Uterus (tissue), 4 donors: ENCODE measurements at places on chromosomes 12 and 14. TPM values are rescaled to one million over a fixed set of nuclear protein-coding genes. Genes with fewer than 3 reads are reported as not detected.
A peak's percentile ranks its signal among the peaks of the same experiment; 100 is the strongest.

- no peak overlapping the region for H3K4me3 ChIP-seq
- no peaks in the 10 kb centered on the region for H3K27me3 ChIP-seq
- H3K27ac ChIP-seq: peak overlapping the region; percentile 57
- no peaks in the 10 kb centered on the region for H3K36me3 ChIP-seq
- no peak for DNase-seq
Observed at GRCh38 chr12:75815756-75816155, 215.8 kb downstream of the PHLDA1 start.

DNA sequence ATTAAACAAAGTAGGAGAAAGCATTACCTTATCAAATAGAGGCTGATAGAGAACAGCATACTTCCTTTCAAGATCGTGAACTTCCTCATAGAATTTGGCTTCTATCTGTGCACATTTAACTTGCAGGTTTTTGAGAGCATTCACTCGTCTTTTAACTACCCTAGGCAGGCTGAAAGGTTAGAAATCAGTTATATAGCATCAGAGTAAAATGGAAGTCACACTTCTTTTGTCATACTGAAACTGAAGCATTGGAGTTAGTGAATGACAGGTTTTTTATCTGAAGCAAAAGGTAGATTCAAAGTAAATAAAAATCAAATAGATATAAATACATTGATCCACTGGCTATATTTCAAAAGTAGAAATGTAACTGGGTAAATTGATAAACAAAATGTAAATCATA, 24.4 kb downstream of the NAP1L1 start:
- H3K4me1 ChIP-seq: no peaks in the 10 kb centered on the region
- no peaks in the 10 kb centered on the region for H3K27me3 ChIP-seq
- no peak for DNase-seq
- H3K36me3 ChIP-seq: peaks cover 2% of the 10 kb centered on the region

DNA sequence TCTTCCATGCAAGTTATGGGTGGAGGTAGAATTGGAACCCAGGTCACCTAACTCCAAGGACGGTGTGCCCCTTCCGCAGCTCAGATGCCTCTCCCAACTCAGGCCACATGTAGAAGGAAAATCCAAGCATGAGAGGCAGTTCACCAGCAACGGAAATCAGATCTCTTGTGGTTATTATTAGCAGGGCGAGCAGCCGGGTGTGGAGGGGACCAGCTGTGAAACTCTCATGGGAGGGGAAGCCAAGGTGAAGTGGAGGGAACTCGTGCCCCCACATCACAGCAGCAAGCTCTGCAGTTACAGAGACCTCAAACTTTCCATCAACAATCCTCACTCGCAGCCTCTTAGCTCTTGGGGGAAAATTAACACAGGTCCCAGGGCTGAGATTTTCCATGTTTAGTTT, 79.7 kb downstream of the KSR2 start:
- no peaks in the 10 kb centered on the region for H3K27me3 ChIP-seq
- no peaks in the 10 kb centered on the region for H3K4me1 ChIP-seq
- no peak overlapping the region for H3K4me3 ChIP-seq
- no peak for DNase-seq
- no peaks in the 10 kb centered on the region for H3K36me3 ChIP-seq
- no peak overlapping the region for H3K27ac ChIP-seq

APOLD1 gene
- 88.8 TPM for total RNA-seq

DNA sequence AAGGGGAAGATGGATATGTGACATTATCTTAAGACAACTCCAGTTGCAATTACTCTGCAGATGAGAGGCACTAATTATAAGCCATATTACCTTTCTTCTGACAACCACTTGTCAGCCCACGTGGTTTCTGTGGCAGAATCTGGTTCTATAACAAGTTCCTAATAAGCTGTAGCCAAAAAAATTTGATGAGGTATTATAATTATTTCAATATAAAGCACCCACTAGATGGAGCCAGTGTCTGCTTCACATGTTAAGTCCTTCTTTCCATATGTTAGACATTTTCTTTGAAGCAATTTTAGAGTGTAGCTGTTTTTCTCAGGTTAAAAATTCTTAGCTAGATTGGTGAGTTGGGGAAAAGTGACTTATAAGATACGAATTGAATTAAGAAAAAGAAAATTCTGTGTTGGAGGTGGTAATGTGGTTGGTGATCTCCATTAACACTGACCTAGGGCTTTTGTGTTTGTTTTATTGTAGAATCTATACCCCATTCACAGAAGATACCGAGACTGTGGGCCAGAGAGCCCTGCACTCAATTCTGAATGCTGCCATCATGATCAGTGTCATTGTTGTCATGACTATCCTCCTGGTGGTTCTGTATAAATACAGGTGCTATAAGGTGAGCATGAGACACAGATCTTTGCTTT, 36.9 kb downstream of the PSEN1 start:
- H3K27ac ChIP-seq: no peak overlapping the region
- no peaks in the 10 kb centered on the region for H3K36me3 ChIP-seq
- no peak for DNase-seq
- no peaks in the 10 kb centered on the region for H3K27me3 ChIP-seq

DNA sequence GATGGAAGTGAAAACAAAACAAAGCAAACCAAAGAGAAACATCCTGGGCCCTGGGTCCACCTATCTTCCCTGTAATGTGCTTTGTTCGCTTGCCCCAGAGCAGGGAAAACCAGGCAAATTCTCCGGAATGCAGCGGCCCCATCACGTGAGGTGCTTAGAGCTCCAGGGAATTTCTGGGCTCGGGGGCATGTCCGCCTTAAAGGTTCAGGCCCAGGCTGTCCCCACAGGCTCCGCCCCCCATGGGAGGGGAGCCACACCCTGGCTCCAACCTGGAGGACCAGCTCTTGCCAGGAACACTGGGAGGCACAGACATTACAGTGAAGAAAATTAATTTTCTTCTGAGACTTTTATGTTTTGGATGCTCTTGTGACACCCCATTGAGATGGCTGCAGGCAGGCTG, 69.9 kb downstream of the RBM19 start:
- H3K4me1 ChIP-seq: no peaks in the 10 kb centered on the region
- H3K27me3 ChIP-seq: no peaks in the 10 kb centered on the region

DNA sequence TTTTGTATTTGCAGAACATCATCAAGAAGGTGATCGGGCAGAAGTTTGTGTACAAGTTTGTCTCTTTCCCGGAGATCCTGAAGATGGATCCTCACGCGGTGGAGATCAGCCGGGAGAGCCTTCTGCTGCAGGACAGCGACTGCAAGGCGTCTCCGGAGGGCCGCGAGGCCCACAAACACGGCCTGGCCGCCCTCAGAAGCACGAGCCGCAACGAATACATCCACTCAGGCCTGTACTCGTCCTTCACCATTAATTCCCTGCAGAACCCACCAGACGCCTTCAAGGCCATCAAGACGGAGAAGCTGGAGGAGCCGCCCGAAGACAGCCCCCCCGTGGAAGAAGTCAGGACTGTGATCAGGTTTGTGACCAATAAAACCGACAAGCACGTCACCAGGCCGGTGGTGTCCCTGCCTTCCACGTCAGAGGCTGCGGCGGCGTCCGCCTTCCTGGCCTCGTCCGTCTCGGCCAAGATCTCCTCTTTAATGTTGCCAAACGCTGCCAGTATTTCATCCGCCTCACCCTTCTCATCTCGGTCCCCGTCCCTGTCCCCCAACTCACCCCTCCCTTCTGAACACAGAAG, 52.8 kb downstream of the ELK3 start:
- H3K4me3 ChIP-seq: no peak overlapping the region
- no peaks in the 10 kb centered on the region for H3K27me3 ChIP-seq
- no peak overlapping the region for H3K27ac ChIP-seq
- H3K36me3 ChIP-seq: no peaks in the 10 kb centered on the region
- DNase-seq: peak; percentile 23

DNA sequence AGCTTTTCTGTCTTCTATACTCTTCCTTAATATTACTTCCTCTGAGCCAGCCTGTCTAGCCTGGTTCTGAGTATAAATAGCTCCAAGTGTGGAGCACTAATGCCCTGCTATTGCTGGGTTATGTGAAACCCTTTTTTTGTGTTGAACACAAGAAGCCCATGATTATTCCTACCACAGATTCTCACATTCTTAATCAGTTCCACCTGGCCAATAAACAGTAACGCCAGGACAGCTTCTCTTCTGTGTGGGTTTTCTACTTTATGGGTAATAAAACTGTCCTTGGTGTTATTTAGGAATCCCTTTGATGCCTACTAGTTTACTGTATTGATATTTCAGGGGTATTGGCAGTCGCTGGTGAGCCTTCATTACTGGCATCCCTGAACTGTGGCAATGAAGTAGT, 48.9 kb upstream of the LRIG3 start:
- no peaks in the 10 kb centered on the region for H3K27me3 ChIP-seq
- H3K36me3 ChIP-seq: no peaks in the 10 kb centered on the region
- H3K4me1 ChIP-seq: no peaks in the 10 kb centered on the region
- no peak for DNase-seq

- no peaks in the 10 kb centered on the region for H3K4me1 ChIP-seq
- no peak overlapping the region for H3K4me3 ChIP-seq
- H3K27me3 ChIP-seq: no peaks in the 10 kb centered on the region
- no peak for DNase-seq
- H3K27ac ChIP-seq: no peak overlapping the region
Observed at GRCh38 chr14:49363821-49364751, 222.1 kb downstream of the RPS29 start.

DNA sequence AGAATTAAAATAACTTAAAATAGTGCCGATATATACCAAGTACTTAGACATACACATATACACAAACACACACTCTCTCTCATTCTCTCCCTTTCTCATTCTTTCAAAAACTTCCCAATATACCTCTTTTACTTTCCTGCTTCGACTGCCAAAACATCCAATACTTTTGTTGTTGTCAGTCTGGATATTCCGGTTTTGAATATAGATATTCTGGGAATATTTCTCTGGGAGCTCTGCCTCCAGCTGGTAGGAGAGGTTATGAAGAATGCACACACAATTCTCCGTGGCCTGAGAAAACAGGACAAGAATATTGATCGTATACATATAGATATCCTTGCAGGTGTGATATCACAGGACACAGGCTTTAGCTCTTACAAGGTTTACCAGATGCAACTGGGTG, 66.6 kb upstream of the YARS2 start:
- H3K4me3 ChIP-seq: no peak overlapping the region
- H3K4me1 ChIP-seq: no peaks in the 10 kb centered on the region
- H3K27ac ChIP-seq: no peak overlapping the region
- no peaks in the 10 kb centered on the region for H3K36me3 ChIP-seq
- H3K27me3 ChIP-seq: no peaks in the 10 kb centered on the region
